Right cardiac atrium (tissue), 5 donors: ENCODE measurements at places on chromosomes 1 and 21.

DNA sequence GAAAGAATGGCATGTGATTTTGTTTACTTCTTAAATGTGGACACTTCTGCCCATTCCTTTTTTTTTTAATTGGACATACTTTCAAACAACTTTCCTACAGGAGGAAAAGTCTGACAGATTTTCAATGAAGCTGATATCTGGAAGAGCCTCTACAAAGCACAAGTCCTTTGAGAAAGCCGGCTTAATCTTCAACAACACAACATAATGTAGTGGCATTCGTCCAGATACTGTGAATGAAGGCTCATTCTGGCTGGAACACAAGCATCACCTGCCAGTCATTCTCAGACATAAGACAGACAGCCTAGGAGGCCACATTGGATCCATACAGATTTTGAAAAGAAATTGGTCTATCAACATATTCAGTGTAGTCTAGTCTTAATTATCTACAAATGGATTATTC is 4.9 kb downstream of the OTUD7B start:
- no peak for DNase-seq

DNA sequence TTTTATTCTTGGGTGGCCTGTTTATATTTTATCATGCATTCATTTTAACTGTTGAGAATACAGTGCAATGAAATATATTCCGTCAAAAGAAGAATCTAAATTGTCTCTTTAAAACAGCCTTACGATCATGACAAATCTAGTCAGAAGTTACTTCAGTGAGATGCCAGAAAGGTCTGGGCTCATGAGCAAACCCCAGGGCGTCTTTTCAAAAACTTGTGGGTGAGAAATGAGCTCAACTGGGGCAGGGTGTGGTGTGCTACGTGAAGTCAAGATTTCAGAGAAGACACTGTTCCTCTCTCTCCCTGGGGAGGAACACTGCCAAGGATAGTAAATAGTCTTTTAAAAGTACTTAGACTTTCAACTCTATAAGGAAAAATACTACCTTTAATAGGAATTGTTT is 13.4 kb upstream of the UAP1 start:
- peak; percentile 37 for DNase-seq

GRCh38 chr1:26099780-26100179 is 11.8 kb upstream of the PDIK1L start:
- DNase-seq = no peak

DNA sequence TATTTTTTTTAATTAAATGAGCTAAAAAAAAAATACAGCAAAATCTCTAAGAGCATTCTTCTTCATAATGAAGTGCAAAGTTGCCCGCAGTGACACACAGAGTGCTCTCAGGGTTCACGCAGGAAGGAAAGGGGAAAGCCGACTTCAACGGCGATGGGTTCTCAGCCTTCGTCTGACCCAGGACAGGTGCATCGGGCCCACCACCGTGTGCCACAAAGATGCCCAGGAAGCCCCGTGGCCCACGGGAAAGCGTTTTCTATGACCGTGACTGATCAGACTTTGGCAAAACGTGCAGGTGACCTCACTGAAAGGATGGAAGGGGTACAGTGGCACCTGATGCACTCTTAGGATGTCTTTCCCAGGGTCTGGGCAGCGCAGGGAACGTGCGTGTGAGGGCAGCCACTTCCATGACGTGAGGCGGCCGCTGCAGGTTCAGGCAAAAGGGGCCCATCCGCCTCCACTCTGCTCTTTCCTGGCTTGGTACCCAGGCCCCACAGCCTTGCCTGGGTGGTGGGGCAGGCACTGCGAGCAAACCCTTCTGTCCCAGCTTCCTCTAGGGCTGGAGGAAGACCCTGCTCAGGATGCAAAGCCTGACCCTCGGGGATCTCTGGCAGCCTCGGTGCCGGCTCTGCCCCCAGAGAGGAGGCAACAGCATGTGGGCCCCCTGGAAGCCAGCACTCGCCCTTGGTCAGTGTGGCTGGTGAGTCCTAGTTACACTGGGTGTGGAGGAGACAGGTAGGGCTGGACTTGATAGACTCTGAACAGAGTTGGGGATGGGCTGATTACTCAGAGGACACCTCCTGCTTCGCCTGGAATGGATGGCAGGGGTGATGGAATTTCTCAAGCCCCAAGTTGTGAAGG is 8.3 kb downstream of the LRRC47 start:
- DNase-seq = no peak

GRCh38 chr1:110224240-110224995 is 14.3 kb downstream of the KCNC4 start:
- no peak for DNase-seq

DNA sequence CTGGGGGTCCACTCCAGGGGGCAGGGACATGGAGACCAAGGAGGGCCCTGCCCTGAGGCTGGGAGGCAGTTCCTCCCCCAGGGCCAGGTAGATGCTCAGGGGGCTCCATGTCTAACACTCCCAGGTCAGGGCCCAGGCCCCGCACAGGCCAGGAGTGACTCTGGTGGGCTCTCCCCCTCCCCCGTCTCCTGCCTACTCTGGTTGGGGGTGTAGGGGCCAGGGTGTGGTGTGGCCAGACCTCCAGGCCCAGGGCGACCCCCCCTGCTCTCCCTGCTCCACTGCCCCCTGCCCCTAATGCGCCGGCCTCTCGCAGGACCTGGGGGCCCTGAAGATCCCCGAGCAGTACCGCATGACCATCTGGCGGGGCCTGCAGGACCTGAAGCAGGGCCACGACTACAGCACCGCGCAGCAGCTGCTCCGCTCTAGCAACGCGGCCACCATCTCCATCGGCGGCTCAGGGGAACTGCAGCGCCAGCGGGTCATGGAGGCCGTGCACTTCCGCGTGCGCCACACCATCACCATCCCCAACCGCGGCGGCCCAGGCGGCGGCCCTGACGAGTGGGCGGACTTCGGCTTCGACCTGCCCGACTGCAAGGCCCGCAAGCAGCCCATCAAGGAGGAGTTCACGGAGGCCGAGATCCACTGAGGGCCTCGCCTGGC is 19.7 kb upstream of the CCDC27 start:
- no peak for DNase-seq

- DNase-seq = no peak
Observed at GRCh38 chr21:15976807-15977206, 247.0 kb downstream of the USP25 start.
